Fibroblast of the aortic adventitia (primary cell): ENCODE measurements at places on chromosomes 7 and 10. TPM values are rescaled to one million over a fixed set of nuclear protein-coding genes. Genes with fewer than 3 reads are reported as not detected.

SMARCD3 gene
- 44.9 and 59.7 TPM in 2 replicates for total RNA-seq

TFR2 gene
- total RNA-seq = 0.08 and 1.2 TPM in 2 replicates

TMEM176A gene
- total RNA-seq = not detected in 2 replicates

ZNF467 gene
- total RNA-seq = 0.27 and 5.1 TPM in 2 replicates

COX15 gene
- 36.1 and 44.2 TPM in 2 replicates for total RNA-seq

C1GALT1 gene
- total RNA-seq = 14.0 and 90.0 TPM in 2 replicates

SLC39A12 gene
- not detected in 2 replicates for total RNA-seq

LRRC18 gene
- not detected in 2 replicates for total RNA-seq
